Stimulated activated CD8-positive, alpha-beta memory T cell treated with anti-CD3 and anti-CD28 coated beads, Interleukin-4, amount 100 ng/mL, for 1 hour (primary cell): ENCODE measurements at places on chromosomes 6 and 20.

DNA sequence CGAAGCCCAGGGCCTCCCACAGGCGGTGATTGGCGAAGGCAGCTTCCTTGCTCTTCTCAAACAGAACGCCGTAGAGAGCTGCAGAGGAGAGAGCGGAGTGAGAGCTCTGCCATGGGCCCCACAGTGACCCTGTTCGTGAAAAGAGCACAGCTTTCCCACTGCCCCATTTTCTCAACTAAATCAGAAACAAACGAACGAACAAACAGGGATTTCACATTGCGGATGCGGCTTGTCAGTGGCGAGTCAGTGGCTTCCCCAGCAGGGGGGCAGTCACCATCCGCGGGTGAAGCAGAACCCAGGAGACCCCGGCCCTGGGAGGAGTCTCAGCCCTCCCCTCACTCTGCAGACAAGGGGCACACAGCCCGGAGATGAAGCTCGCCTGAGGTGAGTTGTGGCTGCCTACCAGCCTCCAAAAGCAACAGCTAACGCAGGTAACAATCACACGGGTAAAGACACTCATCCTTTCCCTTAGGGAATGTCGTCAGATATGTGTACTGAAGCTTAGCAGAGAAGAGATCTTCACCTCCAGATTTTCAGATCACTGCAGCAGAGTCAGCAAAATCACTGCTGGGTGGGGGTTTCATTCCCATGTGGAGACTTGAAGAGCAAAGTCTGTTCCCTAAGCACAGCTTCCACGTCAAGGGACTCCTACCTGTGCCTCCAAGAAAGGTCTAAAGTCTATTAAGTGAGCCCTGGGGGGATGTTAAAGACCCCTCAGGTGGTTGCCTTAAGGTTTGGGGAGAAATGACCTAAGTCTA lies 51.2 kb upstream of the GPR31 start:
- DNase-seq, result no peak

DNA sequence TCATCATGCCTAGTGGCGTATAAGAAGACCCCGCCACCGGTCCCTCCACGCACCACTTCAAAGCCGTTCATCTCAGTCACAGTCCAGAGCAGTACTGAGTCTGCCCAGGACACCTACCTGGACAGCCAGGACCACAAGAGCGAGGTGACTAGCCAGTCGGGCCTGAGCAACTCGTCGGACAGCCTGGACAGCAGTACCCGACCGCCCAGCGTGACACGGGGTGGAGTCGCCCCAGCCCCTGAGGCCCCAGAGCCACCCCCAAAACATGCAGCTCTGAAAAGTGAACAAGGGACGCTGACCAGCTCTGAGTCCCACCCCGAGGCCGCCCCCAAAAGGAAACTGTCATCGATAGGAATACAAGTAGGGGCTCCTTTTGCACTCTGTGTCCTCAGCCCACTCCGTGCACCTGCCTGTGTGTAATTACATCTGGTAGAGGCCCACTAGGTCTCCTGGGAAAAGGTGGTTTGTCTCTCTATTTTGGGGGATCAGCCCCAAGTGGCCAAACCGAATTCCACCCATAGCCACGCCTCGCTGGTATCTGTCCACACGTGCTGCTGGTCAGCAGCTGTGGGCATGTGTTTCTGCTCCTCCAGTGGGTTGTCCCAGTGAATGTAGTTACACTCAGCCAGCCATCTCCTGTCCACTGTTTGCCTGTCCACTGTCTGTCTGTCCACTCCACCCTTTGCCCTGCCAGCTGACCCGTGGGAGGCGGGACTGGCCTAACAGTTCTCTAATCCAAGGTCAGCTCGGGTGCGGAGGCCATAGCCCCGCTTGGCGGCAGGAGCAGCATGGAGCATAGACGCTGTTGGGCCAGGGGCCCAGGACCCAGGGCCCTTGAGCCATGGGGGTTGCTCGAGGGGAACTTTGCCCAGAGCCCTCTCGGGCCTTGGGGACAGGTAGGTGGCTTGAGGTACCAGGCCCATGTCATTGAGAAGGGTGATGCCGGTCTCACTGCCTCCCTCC lies 44.3 kb upstream of the MYL9 start:
- DNase-seq, result no peak

DNA sequence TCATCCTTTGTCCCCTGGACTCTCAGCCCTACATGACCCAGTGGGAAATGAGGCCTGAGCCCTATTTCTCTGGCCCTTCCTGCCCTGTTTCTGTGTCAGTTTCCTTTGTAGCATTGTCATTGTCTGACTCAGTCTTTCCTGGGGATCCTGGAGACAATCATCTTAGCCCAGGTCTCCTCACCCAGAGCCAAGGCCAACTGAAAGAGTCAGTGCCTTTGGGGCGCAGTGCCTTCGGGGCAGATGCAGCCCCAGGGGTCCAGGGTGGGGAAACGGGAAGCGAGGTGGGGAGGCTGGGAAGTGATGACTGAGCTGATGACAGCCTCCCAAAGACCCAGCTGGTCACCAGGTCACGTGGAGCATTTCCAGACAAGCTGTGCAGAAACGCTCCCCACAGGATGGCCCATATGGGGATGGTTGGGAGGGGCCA lies 93.3 kb upstream of the SULF2 start:
- no peak for DNase-seq

DNA sequence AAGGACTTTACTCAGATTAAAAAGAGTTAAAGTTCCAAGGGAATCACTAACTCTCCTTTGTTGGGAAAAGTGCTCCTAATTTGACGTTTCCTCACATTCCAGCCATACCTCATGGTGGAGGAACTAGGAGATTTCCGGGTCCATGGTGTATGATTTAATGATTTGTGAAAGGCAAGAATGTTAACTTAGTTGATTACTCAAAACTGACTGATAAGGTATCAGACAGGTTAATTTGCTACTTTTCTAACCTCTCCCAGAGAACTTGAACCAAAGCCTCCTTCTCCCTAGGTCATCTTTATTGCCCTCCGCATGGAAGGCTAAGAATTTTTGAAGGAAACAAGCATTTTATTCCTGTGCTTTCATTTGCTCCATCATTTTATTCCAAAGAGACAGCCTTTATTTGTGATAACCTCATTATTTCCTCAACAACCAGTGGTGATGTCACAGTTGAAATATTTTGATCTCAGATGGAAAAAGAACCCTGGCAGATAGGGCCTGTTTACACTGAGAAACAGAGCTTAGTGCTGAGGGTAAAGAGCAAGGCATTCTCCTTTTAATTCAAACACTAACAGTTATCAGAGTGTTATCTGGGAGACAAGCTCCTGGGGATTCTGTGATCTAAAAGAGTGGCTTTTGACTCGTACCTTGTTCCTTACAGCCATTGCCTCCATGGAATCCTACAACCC lies 57.4 kb upstream of the BMP2 start:
- DNase-seq, result no peak

- no peak for DNase-seq
Measured at GRCh38 chr6:88881451-88881850, 82.0 kb downstream of the RNGTT start.

- no peak for DNase-seq
Measured at GRCh38 chr6:39200498-39201020, 28.7 kb downstream of the KCNK5 start.

DNA sequence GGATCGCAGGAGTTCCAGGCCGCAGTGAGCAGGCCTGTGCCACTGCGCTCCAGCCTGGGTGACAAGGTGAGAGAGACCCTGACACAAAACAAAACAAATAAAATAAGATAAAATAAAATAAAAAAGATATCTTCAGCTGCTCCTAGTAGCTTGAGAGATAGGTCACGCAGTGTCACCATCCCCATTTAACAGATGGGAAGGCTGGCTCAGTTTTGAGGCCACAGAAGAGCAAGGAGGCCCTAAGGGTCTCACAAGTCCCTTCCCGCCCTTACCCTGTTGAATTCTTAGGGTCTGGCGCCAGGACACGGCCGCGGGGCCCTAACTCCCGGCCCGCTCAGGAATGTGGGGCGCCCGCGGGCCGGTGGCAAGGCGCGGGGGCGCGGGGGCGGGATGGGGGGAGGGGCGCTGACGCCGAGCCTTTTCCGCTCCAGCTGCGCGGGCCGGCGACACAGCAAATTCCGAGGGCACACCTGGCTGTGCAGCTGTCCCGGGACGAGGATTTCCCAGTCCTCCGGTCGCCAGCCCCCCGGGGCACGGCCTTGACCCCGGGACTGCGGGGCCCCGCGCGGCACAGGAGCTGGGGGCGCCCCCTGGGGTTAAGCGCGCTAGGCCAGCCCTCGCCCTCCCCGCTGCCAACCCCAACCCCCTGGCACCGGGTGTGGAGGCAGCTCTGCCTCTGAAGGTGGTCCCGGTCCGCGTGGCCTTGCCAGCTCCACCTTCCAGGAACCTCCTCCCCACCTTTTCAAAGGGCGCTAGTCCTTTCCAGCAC lies 10.3 kb upstream of the R3HDML start:
- DNase-seq, result no peak

- no peak for DNase-seq
Measured at GRCh38 chr6:62045502-62045901, 240.5 kb downstream of the KHDRBS2 start.

DNA sequence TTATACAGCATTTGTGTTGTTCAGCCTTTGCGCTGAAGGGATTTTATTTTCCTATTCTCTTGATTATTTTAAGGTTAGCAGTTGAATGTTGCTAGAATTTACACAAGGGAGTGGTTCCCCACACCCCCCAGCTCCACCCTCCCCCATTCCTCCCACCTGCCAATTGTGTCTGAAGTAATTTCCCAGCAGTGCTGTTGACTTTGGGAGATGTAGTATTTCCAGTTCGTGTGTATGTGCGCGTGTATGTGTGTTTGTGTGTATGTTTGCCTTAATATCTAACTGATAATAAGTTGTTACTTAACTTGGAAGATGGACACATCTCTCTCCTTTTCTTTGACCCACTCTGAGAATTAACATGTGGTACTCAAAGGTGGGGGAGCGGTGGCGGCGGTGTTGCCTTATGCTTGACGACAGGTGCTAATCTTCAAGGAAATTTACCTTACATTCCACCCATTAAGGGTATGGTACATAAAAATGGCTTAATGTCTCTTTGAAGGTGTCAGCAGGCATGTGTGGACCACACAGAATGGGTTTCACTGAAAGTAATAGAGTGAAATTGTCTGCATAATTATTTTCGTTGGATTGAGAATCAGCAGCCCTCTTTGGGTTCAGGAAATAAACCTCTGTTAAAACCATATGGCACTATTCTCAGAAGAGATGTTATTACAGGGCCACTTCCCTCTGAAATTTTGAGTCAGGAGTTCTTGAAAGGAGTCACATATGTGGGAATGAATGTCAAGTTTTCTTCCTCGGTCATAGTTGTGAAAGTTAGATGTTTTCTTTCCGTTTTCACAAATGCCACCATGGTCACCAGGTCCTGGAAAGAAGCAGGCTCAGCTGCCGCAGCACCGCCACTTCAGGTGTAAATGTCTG lies 95.6 kb upstream of the SUPT3H start:
- no peak for DNase-seq

- DNase-seq, result no peak
Measured at GRCh38 chr6:42243046-42243445, 25.4 kb upstream of the MRPS10 start.

GRCh38 chr20:49595811-49596561 lies 28.0 kb upstream of the PTGIS start:
- no peak for DNase-seq

DNA sequence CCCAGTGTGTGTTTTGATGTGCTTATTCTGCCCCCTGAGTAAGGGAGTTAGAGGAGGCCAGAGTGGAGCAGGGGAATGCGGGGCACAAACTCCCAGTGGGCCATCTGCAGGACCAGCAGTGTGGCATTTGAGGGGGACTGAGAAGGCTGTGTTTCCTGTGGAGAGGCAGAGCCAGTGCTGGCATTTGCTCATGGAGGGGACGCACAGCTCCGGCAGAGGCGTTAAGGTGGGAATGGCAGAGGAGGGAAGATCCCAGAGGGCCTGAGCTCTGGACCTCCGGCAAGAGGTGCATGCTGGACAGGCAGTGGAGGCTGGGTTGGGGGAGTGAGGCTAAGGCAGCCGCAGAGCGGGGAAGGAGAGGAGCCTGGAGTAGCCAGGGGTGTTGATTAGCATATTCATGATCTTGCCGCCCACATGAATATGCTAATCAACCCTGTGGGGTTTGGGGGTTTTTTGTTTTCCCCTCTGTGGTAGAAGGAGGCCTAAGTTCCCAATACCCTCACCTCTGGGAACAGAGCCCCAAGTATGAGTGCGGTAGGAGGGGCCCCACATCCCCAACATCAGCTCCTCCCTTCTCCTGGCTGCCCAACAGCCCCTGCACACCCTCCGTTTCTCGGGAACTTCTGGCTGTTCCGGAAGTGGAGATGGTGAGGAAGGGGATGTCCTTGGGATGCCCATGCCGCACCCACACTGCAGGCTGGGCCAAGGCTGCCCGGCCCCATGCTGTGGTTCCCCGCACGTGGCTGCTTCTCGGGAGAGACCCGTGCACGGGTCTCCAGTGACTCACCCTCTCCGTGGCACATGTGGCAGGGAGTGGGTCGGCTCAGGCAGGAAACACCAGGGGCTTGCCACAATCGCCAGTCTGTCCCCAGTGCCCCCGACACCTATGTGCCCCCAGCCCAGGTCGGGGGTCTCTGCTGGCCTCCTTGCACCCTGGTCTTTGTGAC lies 33.8 kb downstream of the DLGAP4 start:
- no peak for DNase-seq

- DNase-seq, result no peak
Measured at GRCh38 chr6:38837101-38837500, 122.0 kb downstream of the DNAH8 start.

GRCh38 chr6:43579171-43579570 lies 3.2 kb downstream of the POLH start:
- no peak for DNase-seq

- no peak for DNase-seq
Measured at GRCh38 chr6:46888031-46888430, 33.7 kb downstream of the ADGRF5 start.

GRCh38 chr20:40563296-40563950 lies 125.6 kb downstream of the MAFB start:
- no peak for DNase-seq

DNA sequence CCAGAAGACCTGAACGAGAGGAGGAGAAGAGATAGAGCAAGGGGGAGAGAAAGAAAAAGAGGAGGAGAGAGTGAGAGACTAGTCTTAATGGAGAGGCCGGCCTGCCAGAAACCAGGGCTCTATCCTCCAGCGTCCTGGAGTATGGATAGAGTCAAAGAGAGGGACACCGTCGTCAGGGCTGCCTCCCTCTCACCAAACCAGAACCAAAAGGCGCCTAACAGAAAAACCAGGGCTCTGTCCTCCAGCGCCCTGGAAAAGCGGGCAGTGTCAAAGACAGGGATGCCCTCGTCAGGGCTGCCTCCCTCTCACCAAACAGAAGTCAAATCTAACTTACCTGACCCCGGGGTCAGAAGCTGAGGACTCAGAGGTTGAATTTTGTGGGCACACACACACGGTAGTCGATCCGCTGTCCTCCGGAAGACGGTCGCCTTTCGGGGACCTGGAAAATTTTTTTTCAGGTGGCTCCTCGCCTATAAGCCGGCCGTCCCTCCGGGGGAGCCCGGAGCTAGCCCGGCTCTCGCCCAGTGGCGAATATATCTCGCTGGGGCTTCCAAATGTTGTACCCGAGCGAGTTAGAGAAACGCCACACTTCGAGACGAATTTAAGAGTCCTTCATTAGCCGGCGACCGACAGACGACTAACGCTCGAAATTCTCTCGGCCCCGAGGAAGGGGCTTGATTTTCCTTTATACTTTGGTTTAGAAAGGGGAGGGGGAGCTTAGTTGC lies 148.2 kb downstream of the TRIM27 start:
- DNase-seq, result no peak

- no peak for DNase-seq
Measured at GRCh38 chr6:2467929-2468600, 222.7 kb upstream of the GMDS start.
